ENCODE measurements at places on chromosomes 13 and 19.

DNA sequence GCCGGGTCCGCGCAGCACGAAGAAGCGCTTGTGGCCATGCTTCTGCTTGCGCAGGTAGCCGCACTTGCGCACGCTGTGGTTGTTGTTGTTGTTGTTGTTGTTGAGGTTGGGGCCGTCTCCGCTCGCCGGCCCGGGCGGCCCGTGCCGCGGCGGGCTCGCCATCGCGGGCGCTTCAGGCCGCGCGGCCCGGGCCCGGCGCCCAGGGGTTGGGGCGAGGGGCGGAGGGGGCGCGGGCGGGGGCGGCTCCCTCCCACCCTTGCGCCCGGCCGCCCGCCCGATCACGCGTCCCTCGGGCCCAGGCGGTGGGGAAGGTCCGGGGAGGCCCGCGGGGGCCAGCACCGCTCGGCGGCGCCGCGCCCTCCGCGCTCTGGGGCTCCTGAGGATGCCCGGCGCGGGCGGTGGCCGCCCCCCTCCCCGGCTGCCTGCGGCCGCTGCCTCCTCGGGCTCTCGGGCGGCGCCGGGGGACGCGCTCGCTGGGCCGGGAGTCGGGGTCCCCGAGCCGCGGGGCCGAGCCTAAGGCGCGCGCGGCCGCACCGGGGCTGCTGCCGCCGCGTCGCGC lies 412 bp downstream of the IRS2 start:
- peaks cover 4% of the 10 kb centered on the region for H3K36me3 ChIP-seq
- peaks cover 17% of the 10 kb centered on the region for H3K27me3 ChIP-seq
- DNase-seq, result no peak
- H3K4me1 ChIP-seq, result peaks cover 14% of the 10 kb centered on the region

GRCh38 chr13:110887597-110888333 lies 27.1 kb downstream of the ANKRD10 start:
- no peaks in the 10 kb centered on the region for H3K27me3 ChIP-seq
- peaks cover 9% of the 10 kb centered on the region for H3K36me3 ChIP-seq

- no peaks in the 10 kb centered on the region for H3K36me3 ChIP-seq
- H3K4me3 ChIP-seq, result no peak overlapping the region
- peaks cover 12% of the 10 kb centered on the region for H3K27me3 ChIP-seq
- H3K4me1 ChIP-seq, result peaks cover 3% of the 10 kb centered on the region
- DNase-seq, result no peak
Measured at GRCh38 chr13:111039735-111040134, 75.4 kb upstream of the ARHGEF7 start.

DNA sequence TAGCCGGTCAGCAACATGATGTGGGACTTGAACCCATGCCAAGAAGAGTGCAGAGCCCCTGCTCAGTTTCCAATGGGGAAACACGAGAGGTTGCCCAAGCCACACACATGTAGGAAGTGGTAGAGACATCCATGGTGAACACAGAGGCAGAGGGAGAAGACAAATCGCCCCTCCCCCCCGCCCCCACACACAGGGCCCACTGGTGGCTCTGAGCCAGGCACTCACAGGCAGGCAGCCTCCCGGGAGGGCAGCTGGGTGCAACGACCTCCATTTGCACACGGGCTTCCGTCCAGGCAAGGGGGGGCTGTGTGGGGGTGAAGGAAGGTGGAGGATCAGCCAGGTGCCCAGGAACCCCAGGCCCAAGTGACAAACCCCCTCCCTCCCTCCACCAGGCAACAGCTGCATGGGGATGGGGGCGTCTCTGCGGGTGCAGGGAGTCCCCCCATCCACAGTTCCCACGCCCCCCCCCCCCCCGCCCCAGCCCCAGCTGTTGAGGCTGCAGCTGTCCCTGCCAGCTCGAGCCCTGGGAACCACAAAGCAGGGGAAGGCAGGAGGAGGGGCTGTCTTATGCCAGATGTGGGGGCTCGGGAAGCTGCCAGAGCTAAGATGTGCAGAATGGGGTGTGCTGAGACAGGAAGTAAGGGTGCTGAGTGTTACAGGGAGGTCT lies 3.4 kb downstream of the NOTCH3 start:
- no peaks in the 10 kb centered on the region for H3K36me3 ChIP-seq
- no peak overlapping the region for H3K27ac ChIP-seq

- no peaks in the 10 kb centered on the region for H3K27me3 ChIP-seq
- H3K36me3 ChIP-seq, result peaks cover 32% of the 10 kb centered on the region
- H3K4me1 ChIP-seq, result peaks cover 14% of the 10 kb centered on the region
- no peak overlapping the region for H3K27ac ChIP-seq
- H3K4me3 ChIP-seq, result no peak overlapping the region
- no peak for DNase-seq
Measured at GRCh38 chr19:52099497-52100138, 4.1 kb upstream of the ZNF841 start.

GRCh38 chr19:56315077-56315828 lies 614 bp upstream of the ZSCAN5A start:
- H3K4me1 ChIP-seq, result peaks cover 29% of the 10 kb centered on the region
- H3K36me3 ChIP-seq, result peaks cover 19% of the 10 kb centered on the region
- H3K27me3 ChIP-seq, result no peaks in the 10 kb centered on the region

GRCh38 chr13:110017379-110017778 lies 231.0 kb upstream of the IRS2 start:
- no peaks in the 10 kb centered on the region for H3K36me3 ChIP-seq
- H3K27me3 ChIP-seq, result no peaks in the 10 kb centered on the region
- no peak for DNase-seq
- H3K4me1 ChIP-seq, result no peaks in the 10 kb centered on the region
- H3K27ac ChIP-seq, result no peak overlapping the region
